ENCODE measurements at places on chromosomes 7 and 10. TPM values are rescaled to one million over a fixed set of nuclear protein-coding genes. Genes with fewer than 3 reads are reported as not detected.

GRCh38 chr7:98137826-98138151 lies 31.1 kb downstream of the LMTK2 start:
- peaks cover 27% of the 10 kb centered on the region for H3K36me3 ChIP-seq
- peaks cover 34% of the 10 kb centered on the region for H3K27me3 ChIP-seq
- H3K4me3 ChIP-seq = peak overlapping the region; percentile 5
- DNase-seq = no peak
- H3K27ac ChIP-seq = peak overlapping the region; percentile 4

GRCh38 chr7:117667456-117667855 lies 187.6 kb downstream of the CFTR start:
- DNase-seq = no peak
- no peaks in the 10 kb centered on the region for H3K36me3 ChIP-seq
- H3K4me1 ChIP-seq = no peaks in the 10 kb centered on the region
- H3K27me3 ChIP-seq = no peaks in the 10 kb centered on the region

Gene CEP55
- total RNA-seq = 1.6 TPM

DNA sequence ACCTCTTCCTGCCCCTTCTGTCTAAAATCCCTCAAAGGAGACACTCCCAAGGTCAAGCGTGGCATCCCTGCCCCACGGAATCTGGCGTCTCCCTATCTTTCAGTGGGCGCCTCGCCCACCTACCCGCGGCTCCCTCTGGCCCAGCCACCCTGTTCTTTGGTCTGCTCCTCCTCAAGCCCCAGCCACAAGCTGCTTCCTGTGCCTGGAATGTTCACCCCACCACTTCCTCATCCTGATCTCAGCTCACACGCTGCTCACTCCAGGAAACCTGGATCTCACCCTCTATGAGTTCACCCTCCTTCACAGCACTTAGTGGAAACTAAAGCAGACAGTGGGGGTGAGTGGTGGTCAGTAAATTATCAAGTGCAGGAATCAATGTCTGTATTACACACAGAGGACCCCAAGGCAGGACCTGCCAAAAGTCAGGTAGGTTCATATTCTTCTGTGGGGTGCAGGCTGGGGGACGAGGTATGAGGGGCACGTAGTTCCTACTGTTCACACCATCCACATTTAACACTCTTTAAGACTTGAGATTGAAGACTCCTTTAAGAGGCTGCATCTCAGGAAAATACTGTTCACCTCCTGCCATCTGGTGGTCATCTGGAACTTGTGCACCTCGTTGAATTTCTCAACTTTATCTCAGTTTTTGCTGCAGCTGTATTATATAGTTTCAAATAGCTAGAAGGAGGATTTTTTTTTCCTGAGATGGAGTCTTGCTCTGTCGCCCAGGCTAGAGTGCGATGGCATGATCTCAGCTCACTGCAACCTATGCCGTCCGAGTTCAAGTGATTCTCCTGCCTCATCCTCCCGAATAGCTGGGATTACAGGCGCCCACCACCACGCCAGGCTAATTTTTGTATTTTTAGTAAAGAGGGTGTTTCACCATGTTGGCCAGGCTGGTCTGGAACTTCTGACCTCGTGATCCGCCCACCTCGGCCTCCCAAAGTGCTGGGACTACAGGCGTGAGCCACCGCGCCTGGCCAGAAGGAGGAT lies 166.6 kb downstream of the ARHGAP21 start:
- no peak overlapping the region for H3K27ac ChIP-seq
- H3K36me3 ChIP-seq = no peaks in the 10 kb centered on the region
- H3K4me3 ChIP-seq = no peak overlapping the region
- peaks cover 5% of the 10 kb centered on the region for H3K27me3 ChIP-seq
- DNase-seq = no peak

GRCh38 chr7:41232086-41232485 lies 470.8 kb downstream of the INHBA start:
- no peak overlapping the region for H3K27ac ChIP-seq
- H3K4me3 ChIP-seq = no peak overlapping the region
- no peaks in the 10 kb centered on the region for H3K27me3 ChIP-seq

DNA sequence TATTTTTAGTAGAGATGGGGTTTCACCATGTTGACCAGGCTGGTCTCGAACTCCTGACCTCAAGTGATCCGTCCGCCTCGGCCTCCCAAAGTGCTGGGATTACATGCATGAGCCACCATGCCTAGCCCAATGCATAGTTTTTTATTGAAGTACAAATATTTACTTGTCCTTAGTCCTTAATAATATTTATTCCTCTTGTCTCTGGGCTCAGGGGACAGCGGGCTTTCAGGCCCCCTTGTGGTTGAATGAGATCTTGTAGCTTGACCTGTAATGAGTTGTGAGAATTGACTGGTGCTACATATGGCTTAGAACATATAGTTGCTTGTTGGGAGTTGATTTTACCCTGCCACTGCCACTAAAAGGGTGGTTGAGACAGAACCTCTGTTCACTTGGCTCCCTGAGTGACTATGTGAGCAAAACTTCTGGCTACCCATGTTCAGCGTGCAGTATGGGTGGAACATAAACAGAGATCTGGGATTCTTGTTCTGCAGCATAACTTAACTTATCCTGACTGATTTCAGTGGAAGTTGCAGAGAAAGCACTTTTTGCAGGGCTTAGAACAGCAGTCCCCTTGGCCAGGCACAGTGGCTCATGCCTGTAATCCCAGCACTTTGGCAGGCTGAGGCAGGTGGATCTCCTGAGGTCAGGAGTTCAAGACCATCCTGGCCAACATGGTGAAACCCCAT lies 14.9 kb downstream of the CCL26 start:
- no peaks in the 10 kb centered on the region for H3K27me3 ChIP-seq
- no peak for DNase-seq
- peaks cover 3% of the 10 kb centered on the region for H3K4me1 ChIP-seq

- no peak for DNase-seq
- H3K27ac ChIP-seq = no peak overlapping the region
- H3K4me3 ChIP-seq = no peak overlapping the region
- peaks cover 44% of the 10 kb centered on the region for H3K27me3 ChIP-seq
- H3K36me3 ChIP-seq = no peaks in the 10 kb centered on the region
Observed at GRCh38 chr7:73645643-73646174, 21.4 kb upstream of the MLXIPL start.

GRCh38 chr7:153935095-153935494 lies 117.1 kb upstream of the DPP6 start:
- no peaks in the 10 kb centered on the region for H3K36me3 ChIP-seq
- H3K4me1 ChIP-seq = no peaks in the 10 kb centered on the region
- no peak overlapping the region for H3K27ac ChIP-seq
- no peak overlapping the region for H3K4me3 ChIP-seq

- no peak overlapping the region for H3K4me3 ChIP-seq
- DNase-seq = no peak
- peak overlapping the region; percentile 90 for H3K27ac ChIP-seq
- peaks cover 27% of the 10 kb centered on the region for H3K36me3 ChIP-seq
- H3K4me1 ChIP-seq = peaks cover 79% of the 10 kb centered on the region
Observed at GRCh38 chr10:80471001-80471400, 16.9 kb downstream of the TSPAN14 start.

GRCh38 chr7:55498142-55498541 lies 74.2 kb downstream of the VOPP1 start:
- no peaks in the 10 kb centered on the region for H3K27me3 ChIP-seq
- peaks cover 32% of the 10 kb centered on the region for H3K4me1 ChIP-seq
- peaks cover 92% of the 10 kb centered on the region for H3K36me3 ChIP-seq
- no peak overlapping the region for H3K27ac ChIP-seq

DNA sequence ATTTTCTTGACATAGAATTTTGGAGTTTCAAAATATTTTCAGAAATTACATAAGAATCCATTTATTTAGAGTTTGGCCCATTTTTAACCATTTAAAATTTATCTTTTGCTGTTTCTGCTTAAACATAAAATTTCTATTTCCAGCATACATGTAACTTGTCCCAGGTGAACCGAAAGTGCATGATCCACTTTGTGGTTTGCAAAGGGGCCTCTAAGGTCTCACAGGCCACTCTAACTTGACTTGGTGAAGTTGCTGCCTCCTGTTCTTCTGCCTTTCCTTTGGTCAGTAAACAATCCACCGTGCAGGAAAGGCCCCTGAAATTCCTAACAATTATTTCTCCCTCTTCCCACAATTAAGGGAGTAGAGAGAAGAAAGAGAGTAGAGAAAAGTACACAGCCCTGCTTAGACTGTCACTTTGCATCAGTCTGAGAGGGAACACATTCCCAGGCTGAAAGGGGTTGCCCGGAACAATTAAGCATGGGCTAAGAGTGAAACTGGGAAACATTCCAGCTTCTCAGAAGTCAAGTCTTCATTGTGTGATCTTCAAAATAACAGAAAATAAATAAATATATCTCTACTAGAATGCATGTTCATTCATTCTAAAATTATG lies 79.5 kb upstream of the SEMA3A start:
- no peaks in the 10 kb centered on the region for H3K27me3 ChIP-seq
- H3K4me3 ChIP-seq = no peak overlapping the region
- no peaks in the 10 kb centered on the region for H3K36me3 ChIP-seq
- no peak for DNase-seq
- no peaks in the 10 kb centered on the region for H3K4me1 ChIP-seq

- H3K27ac ChIP-seq = no peak overlapping the region
- H3K27me3 ChIP-seq = no peaks in the 10 kb centered on the region
- DNase-seq = no peak
- H3K4me1 ChIP-seq = peaks cover 15% of the 10 kb centered on the region
Observed at GRCh38 chr7:47521011-47521795, 60.7 kb downstream of the TNS3 start.

DNA sequence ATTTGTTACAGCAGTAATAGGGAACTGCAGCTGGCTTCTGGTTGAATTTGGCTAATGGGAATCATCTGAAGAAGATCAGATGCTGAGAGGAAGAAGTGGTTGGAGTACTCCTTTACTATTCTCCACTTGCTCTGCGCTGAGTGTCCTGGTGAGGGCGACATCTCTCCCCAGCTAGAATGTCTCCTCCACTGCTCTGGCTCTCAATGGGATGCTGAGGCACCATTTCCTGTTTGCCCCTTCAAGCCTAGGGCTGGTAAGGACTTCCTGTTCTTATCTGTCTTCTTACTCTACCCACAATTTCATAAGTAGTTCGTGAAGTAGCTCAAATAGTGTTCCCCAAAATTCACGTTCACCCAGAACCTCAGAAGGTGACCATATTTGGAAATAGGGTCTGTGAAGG lies 43.2 kb upstream of the TES start:
- DNase-seq = no peak
- H3K27me3 ChIP-seq = no peaks in the 10 kb centered on the region
- H3K27ac ChIP-seq = peak overlapping the region; percentile 92

Gene NUTM2A
- 1.0 TPM for total RNA-seq

DNA sequence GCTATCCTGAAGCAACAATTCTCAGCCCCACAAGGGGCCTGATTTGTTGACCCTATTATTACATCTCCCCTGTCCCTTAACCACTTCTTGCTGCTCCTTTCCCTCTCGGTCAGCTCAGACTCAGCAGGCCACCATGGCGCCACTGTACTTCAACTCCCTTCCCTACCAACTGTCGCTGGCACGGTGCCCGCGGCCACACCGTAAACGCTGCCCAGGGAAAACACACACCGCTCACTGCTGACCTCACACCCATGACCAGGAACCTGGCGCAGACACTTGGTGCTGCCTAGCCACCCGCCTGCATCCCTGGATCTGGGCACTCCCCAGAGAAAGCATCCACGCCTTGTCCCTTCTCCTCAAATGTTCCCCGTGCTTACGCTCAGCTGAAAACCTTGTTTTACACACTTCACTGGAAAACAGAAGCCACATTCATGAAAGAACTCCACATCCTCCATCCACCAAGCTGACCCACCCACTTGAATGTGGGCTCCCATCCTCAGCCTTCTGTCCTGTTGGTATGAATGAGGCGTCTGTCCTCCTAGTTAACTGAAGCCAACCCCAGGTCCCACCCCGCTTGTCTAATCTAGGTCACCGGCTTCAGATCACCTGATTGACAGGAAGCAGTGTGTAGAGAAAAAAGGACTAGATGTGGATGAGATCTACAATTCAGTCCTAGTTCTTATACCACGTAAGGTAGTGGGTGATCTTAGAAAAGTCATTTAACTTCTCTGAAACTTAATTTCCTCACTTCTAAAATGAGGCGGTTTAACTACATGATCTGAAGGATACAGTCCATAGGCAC lies 28.5 kb upstream of the CRYGN start:
- peak overlapping the region; percentile 10 for H3K27ac ChIP-seq
- no peaks in the 10 kb centered on the region for H3K27me3 ChIP-seq
- DNase-seq = no peak
- no peak overlapping the region for H3K4me3 ChIP-seq

DNA sequence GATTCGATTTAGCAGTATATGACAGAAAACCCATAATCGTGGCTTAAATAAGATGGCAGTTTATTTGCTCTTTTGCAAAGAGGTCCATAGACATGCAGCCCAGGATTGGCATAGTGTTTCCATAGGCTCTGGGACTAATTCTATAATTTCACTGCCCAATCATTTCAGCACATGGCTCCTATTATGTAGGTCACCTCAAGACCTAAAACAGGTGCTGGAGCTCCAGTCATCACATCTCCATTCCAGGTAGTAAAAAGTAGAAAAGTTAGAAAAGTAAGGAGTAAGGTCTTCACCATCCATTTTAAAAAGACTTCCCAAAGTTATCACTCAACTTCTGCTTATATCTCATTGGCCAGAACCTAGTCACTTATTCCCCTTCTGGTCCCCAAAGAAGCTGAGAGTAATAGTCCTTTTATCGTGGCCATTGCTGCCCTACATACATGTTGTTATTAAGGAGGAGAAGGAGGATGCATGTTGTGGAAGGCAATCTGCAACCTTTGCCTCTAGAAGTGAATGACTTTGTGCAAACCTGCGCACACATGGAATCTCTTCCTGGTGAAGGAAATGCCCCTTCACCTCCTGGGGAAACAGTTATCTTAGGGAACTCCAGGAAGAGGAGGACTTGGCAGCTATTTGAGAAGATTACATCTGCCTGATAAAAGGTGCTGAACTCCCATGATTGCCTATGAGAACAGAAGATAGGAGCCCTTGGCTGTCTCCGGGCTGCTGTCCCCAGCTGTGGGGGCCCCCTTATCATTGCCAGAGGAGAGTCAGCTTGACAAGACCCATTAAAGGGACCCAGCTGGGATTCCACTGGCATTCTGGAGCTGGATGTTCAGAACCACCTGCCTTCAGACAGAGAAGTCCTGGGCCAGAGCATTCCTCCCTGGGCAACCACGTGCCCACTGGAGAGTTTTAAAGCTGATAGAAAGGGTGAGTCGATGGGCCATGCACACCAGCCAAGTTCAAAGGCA lies 330.6 kb upstream of the ZMIZ1 start:
- no peaks in the 10 kb centered on the region for H3K4me1 ChIP-seq
- peaks cover 16% of the 10 kb centered on the region for H3K27me3 ChIP-seq
- no peak overlapping the region for H3K4me3 ChIP-seq
- H3K27ac ChIP-seq = no peak overlapping the region
- no peak for DNase-seq

Gene POLR3A
- 17.0 TPM for total RNA-seq
